GM12878 (cell line): ENCODE measurements at places on chromosomes 7 and 10.
A peak's percentile ranks its signal among the peaks of the same experiment; 100 is the strongest.

DNA sequence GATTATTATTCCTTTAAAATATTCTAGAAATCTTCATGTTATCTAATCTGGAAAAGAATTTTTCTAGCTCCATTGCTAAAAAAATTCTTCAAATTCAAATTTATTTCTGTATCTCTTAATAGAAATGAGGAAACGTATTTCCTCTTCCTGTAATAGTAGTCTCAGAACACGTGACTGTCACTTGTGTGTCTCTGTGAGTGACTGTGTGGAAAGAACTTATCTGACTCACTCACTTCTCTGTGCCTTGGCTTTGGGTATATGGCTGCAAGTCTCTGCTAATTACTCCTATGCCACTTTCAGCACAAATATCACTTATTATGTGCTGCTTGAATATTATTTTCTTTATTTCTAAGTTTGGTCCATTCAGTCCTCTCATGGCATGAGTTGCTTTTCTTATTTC, 132.7 kb downstream of the CNTNAP2 start:
- DNase-seq, result no peak

GRCh38 chr10:62992145-62992721, 140.9 kb upstream of the NRBF2 start:
- DNase-seq, result peak; percentile 40

GRCh38 chr10:123882681-123883445, 8.7 kb downstream of the CPXM2 start:
- no peak for DNase-seq

DNA sequence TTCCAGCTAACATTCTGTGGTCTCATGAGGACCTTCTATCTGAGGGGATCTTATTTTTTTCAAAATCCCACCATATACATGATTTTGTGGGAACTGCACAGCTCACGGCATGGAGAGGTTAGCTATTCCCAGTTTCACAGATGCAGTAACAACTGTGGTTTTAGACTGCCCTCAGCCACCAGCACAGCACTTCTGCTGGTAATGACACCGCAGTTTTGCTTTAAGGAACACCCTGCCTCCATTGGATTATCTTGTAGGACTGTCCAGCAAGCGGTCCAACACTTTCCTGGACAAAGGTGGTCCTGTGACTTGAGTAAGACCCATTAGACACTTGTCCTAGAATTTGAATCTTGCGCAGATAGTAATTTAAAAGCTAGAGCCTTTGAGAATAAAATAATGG, 65.3 kb upstream of the SMNDC1 start:
- no peak for DNase-seq

GRCh38 chr7:12431886-12432556, 28.4 kb upstream of the VWDE start:
- no peak for DNase-seq

- DNase-seq, result no peak
Observed at GRCh38 chr7:94701555-94701973, 45.6 kb upstream of the SGCE start.

DNA sequence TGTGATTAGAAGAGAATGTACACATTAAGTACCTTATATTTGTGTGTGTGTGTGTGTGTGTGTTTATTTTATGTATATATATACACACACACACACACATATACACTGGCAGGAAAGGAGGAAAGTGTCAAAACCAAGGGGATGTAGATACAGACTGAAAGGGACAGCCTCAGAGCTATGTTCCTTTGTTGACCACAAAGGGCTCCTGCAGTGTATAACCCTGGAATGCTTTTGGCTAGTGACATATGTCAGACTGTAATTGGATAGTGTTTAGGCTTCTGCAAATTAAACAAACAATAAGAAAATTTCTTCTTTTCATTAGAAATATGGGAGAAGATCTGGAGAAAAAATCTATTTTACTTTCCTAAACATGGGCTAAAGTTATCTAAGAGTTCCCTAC, 15.9 kb downstream of the GBF1 start:
- no peak for DNase-seq

GRCh38 chr7:38453168-38453567, 178.0 kb downstream of the AMPH start:
- no peak for DNase-seq

DNA sequence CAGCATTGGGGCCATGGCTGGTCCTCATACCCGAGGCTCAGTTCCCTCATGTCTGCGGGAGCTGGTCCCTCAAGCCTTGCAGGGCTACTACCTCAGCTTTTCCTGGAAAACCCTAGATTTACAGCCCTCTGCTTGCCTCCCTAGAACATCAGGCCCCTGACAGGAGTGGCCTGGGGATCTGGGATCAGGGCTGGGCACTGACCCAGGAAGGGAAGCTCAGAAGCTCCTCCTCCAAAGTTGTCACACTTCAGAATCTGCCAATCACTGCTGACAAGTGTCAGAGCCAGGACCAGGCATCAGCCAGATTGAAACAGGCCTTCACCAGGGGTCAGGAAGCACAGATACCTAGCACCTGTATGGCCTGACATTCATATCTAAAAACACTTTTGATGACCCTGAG, 115.2 kb downstream of the GRID1 start:
- no peak for DNase-seq

DNA sequence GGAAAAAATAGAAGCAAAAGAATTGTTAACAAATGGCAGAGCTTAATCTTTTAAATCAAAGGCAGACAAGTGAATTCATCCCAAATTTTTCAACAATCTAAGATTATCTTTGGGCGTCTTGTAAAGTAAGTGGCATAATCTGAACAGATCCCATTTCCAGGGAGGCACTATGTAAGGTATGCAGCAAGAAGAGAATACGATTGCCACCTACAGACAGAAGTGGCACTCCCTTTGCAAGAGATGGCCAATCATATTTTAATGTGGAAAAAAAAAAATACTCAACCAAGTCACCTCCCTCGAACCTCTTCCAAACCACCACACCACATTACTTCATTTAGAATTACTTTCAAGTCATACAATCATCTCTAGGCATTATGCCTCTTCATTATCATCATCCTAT, 4.0 kb downstream of the GFRA1 start:
- no peak for DNase-seq

DNA sequence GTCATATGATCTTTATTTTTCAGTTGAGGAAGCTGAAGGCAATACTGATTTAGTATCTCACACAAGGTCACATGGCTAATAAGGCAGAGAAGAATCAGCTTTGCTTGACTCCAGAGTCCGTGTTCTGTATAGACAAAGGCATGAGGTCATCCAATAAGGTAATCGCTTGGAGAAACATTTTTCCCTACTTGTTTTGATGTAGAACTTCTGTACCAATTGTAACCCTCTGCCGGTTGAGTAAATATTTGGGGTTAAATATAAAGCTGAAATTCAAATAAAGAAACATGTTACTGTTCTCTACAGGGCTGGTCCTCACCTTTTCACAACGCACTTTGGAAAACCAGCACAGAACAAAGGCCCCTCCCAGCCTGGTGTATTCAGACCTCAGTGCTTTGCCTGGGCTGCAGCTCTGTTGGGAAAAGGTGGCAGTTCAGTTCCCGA, 83.0 kb upstream of the INSYN2A start:
- DNase-seq, result no peak

DNA sequence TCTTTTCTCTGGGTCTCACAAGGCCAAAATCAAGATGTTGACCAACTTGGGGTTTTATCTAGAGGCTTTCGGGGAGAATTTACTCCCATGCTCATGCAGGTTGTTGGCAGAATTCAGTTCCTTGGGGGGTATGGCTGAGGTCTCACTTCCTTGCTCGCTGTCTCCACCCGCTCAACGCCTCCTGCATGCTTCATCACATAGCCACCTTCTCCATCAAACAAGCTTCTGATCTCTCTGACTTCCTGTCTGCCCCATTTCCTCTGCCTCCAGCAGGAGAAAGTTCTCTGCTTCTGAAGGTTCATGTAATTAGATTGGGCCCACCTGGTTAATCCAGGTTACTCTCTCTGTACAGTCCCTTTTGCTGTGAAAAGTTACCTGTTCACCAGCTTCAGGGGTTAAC, 179.1 kb upstream of the FZD1 start:
- no peak for DNase-seq

- no peak for DNase-seq
Observed at GRCh38 chr7:130494431-130494858, 2.6 kb downstream of the MEST start.

- DNase-seq, result no peak
Observed at GRCh38 chr7:19871102-19871501, 97.7 kb upstream of the TMEM196 start.

GRCh38 chr10:123398180-123398591, 244.0 kb downstream of the BUB3 start:
- peak; percentile 99 for DNase-seq

DNA sequence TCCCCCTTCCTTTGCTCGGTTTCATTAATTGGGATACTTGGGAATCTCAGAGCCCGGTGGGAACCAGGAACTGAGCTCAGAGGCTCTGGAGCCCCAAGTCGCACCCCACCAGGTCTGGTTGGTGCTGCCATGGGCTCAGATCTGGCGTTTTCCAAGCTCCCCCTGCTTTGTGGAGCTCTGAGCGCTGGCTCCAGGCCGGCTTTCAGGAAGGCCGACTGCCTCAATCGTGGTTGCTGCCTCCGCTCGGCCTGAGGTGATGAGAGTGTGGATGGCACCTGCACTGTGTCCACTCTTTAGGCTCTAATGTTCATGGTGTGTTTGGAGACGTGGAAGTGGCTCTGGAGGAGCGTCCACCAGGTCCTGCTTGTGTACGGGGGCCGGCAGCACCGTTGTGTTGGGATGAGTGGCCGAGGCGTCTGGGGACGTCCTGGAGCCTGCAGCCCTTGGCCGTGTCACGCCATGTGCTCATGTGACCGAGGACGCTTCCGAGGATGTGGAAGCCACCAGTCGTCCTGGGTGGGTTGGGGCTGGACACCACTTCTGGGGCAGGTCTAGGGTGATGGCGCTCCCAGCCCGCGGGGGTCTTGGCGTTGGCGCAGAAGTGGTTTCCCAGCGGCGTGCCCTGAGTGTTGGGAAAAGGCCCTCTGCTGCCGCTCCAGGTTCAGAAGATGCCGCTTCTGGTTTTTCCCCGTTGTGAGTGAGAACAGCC, 8.2 kb downstream of the INPP5A start:
- DNase-seq, result no peak

DNA sequence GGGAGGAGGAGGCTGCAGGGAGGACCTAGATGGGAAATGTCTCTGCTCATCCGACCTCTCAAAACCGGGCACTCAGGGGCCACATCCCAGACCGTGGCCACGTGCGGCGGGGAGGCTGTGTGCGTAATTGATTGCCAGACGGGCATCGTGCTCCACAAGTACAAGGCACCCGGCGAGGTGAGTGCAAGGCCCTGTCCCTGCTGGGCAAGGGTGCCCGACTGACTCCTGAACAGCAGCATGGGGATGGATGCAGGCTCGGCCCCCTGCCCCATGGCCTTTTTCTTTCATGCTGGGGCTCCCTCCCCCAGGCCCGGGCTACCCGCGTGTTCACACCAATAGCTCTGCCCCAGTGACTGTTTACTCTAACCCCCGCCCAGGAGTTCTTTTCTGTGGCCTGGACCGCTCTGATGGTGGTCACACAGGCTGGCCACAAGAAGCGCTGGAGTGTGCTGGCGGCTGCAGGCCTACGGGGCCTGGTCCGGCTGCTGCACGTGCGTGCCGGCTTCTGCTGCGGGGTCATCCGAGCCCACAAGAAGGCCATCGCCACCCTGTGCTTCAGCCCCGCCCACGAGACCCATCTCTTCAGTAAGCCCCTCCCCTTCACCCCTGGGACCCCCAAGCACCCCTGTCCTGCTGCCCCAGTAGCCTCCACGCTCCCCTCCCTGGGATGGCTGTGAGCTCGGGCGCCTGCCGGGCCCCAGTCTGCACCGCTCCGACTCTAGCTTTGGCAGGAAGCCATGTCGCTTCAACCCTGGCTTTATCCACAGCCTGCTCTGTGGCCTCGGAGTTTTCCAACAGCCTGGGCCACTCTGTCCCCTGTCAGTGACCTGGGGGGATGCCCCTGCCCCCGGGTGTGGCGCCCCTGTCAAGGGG, 3.9 kb downstream of the LRWD1 start:
- DNase-seq, result no peak

- no peak for DNase-seq
Observed at GRCh38 chr10:70575486-70575873, 27.1 kb downstream of the PRF1 start.

DNA sequence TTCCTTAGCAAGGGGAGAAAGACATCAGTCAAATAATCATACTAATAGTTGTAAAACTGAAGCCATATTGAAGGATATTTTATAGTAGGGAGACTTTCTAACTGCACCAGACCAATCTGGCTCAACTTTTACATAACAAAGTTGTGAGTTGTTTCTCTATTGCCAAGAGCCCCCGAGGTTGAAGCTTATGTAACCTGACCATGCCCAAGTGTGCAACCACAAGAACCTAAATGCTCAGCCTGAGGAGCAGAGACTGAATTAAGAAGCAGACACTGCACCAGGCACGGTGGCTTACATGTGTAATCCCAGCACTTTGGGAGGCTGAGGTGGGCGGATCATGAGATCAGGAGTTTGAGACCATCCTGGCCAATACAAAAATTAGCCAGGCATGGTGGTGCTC, 77.3 kb upstream of the ARMC3 start:
- DNase-seq, result no peak

DNA sequence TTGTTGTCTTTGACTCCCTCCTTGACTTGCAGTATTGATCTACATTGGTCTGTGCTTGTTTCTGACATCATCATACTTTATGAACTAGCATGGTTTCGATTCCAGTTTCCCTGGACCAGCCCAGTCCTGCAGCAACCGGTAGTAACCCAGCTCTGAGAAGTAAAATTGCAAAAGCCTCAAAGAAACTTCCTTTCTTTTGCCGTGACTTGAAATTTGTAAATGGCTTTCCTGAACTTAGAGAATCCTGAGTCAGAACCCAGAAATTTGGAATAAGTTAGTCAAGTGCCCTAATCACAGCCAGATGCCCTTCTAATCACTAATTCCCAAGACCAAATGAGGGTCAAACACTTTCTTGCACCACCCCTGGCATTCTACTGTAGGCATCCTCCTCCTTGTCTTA, 15.0 kb downstream of the TAS2R60 start:
- DNase-seq, result no peak

- DNase-seq, result no peak
Observed at GRCh38 chr7:41869997-41870396, 167.1 kb upstream of the INHBA start.

GRCh38 chr7:158891922-158892321, 35.6 kb downstream of the DYNC2I1 start:
- no peak for DNase-seq

GRCh38 chr10:74377476-74377875, 226.5 kb downstream of the ADK start:
- no peak for DNase-seq

DNA sequence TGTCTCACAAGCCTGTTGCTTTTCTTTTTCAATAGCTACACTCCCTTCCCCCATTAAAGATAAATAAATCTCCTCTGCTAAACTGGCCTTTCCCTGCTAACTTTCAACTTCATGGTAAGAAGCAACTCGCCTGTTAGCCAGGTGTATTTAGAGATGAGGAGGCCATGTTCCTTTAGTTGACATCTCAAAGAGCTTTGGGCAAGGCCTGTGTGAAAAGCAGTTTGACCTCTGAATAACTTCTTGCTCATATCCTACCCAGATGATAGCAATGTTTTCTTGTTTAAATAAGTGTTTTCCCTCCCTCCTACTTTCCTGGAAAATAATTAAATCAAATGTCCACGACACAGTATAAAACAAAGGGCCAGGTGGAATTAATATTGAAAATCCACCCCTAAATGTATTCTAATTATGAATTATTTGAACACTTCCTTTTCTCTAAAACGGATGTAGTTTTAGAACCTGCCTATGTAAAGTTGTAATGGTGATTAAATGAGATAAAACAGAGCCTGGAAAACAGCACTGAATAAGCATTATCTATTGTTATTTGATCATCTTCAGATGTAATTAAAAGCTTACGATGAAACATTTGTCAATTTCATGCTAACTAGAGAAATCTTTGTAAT, 78.5 kb downstream of the HGF start:
- DNase-seq, result no peak

GRCh38 chr10:25142116-25142864, 32.5 kb upstream of the GPR158 start:
- DNase-seq, result no peak

- no peak for DNase-seq
Observed at GRCh38 chr7:78690174-78690573, 763.3 kb downstream of the MAGI2 start.
